Colonic mucosa (tissue), 4 donors: ENCODE measurements at places on chromosomes 4 and X.

- H3K4me1 ChIP-seq = peaks cover 10% of the 10 kb centered on the region
- H3K27me3 ChIP-seq = no peaks in the 10 kb centered on the region
- H3K4me3 ChIP-seq = peak overlapping the region; percentile 41
- H3K36me3 ChIP-seq = no peaks in the 10 kb centered on the region
- H3K27ac ChIP-seq = peak overlapping the region; percentile 73
Observed at GRCh38 chr4:25863347-25863784, 578 bp upstream of the SEL1L3 start.

DNA sequence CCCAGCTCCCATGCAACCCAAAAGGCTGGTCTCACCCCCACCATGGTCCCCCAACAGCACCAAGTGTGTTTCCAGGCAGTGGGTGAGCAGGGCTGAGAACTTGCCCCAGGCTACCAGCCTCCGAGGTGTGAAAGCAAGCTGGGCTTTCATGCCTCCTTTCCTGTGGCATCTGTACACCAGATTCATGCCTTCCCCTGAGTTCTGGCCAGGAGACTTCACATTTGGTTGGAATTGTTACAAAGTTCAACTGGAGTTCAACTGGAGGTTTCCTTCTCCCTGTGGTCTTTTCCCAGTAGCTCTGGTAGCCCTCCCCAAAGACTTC lies 77.6 kb upstream of the RAB40AL start:
- no peak for DNase-seq
- H3K27ac ChIP-seq = no peak overlapping the region
- no peaks in the 10 kb centered on the region for H3K4me1 ChIP-seq
- no peak overlapping the region for H3K4me3 ChIP-seq

DNA sequence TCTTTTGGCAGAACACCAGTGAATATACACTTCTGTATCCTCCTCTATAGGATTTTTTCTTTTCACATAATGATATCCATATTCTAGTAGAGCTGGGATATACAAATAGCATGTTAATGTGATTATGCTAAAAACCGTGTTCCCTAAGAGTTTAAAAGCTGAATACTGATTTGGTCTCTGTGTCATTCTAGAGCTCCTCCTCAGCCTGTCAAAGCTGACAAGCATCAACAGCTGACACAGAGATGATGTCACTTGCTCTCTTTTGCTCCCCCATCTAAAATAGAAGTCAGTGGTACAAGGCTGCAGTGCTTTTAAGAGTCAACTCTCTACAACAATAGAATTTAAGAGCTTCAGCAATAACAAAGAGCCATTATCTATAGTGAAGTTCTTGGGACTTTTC lies 17.1 kb upstream of the HERC3 start:
- no peak overlapping the region for H3K27ac ChIP-seq
- H3K4me1 ChIP-seq = no peaks in the 10 kb centered on the region
- DNase-seq = no peak

DNA sequence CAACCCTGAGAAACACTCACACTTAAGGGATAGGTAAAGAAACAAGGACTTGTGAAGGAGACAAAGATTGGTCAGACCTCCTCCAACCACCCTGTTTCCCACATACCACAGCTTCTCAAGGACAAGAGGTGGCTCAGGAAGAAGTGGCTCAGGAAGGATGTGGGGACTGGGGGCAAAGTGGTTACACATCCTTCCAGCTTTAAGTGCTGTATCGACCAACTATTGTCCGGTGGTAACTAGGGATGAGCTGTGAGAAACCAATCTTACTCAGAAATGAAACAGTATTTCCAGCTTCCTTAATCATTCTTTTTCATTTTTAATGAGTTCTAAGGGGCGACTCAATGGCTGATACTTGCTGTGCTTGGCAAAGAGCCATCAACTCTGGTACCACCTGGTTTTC lies 8.5 kb upstream of the LHFPL1 start:
- H3K36me3 ChIP-seq = no peaks in the 10 kb centered on the region
- H3K27ac ChIP-seq = no peak overlapping the region
- no peak for DNase-seq
- H3K27me3 ChIP-seq = no peaks in the 10 kb centered on the region
- no peaks in the 10 kb centered on the region for H3K4me1 ChIP-seq
- H3K4me3 ChIP-seq = no peak overlapping the region

DNA sequence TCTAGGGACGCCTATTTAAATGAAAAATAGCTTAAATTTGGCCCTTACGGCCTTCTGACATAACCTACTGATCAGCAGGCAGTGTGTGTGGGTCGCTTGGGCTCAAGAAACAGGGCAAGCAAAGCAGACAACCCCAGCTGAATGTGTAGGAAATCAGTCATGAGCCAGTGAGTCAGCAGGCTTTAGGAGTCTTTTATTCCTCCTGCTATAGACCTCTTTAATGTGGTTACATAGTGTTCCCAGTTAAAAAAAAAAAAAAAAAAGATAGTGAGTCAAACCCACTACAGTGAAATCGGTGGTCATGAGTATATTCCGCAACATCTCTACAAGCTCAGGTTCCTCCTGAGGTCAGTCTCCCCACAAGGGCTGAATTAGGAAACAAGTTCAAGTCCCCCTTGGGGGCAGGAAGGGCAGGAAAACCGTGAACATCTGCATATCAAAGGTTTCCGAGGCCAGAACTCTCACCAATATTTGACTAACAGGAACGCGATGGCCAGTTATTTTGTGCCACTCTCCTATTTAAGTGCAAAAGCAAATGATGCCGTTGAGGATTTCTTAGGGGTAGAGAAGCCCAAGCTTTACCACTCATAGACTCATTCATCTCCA lies 32.7 kb downstream of the ACSL1 start:
- H3K4me1 ChIP-seq = no peaks in the 10 kb centered on the region
- H3K27me3 ChIP-seq = no peaks in the 10 kb centered on the region
- no peak for DNase-seq
- no peak overlapping the region for H3K27ac ChIP-seq
- no peak overlapping the region for H3K4me3 ChIP-seq
- H3K36me3 ChIP-seq = no peaks in the 10 kb centered on the region

- H3K36me3 ChIP-seq = no peaks in the 10 kb centered on the region
- no peak overlapping the region for H3K4me3 ChIP-seq
- H3K27ac ChIP-seq = no peak overlapping the region
Observed at GRCh38 chrX:1108501-1109445, 103.7 kb downstream of the CRLF2 start.

DNA sequence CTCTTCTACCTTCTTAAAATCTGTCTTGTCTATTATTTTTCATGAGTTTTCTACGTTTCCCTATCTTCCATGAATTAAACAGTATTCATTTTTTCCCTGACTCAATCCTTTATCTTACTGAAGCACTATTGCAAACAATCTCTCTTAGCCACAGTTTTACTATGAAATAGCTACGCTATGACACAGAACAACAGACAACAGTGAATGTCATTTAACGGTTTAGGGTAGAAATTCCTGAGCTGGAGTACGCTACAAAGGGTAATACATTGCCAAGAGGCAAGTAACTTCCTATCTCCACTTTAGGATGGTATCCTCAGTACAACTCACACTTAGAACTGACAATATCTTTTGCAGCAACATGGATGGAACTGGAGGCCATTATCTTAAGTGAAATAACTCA lies 552.6 kb downstream of the INPP4B start:
- H3K4me1 ChIP-seq = no peaks in the 10 kb centered on the region
- H3K27ac ChIP-seq = no peak overlapping the region
- H3K27me3 ChIP-seq = no peaks in the 10 kb centered on the region
- H3K4me3 ChIP-seq = no peak overlapping the region
- DNase-seq = no peak
- no peaks in the 10 kb centered on the region for H3K36me3 ChIP-seq

GRCh38 chrX:23637187-23637586 lies 30.1 kb upstream of the PRDX4 start:
- DNase-seq = no peak
- H3K4me1 ChIP-seq = no peaks in the 10 kb centered on the region
- no peaks in the 10 kb centered on the region for H3K27me3 ChIP-seq
